HepG2 (cell line): ENCODE measurements at places on chromosomes 5 and 9. TPM values are rescaled to one million over a fixed set of nuclear protein-coding genes. Genes with fewer than 3 reads are reported as not detected.
A peak's percentile ranks its signal among the peaks of the same experiment; 100 is the strongest.

DNA sequence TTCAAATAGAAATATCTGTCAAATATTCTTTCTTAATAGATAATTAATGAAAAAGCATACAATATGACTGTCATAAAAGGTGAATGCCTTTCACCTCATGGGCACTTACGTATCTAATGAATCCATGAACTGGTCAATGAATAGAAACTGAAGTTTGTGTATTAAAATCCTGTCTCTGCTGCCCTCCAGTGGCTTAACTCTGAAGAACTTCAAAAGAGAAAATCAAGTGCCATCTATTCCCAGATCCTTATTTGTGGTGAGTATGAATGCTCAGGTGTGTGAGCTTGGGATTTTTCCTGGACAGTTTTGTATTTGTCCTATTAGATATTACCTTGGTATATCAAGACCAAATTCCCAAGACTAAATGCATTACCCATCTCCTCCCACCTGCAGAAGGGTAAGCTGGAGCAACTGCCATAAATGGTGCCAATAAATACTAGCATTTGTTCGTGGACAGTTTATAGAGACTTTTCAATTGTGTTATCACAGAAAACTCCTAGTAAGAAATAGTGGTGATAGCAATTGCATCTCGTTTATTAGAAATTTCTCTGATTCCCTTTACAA is 44.0 kb upstream of the SVEP1 start:
- peak; percentile 55 for DNase-seq
- no peaks in the 10 kb centered on the region for H3K36me3 ChIP-seq
- no peaks in the 10 kb centered on the region for H3K4me1 ChIP-seq
- no peak overlapping the region for H3K4me3 ChIP-seq
- H3K27me3 ChIP-seq = no peaks in the 10 kb centered on the region
- H3K27ac ChIP-seq = no peak overlapping the region

DNA sequence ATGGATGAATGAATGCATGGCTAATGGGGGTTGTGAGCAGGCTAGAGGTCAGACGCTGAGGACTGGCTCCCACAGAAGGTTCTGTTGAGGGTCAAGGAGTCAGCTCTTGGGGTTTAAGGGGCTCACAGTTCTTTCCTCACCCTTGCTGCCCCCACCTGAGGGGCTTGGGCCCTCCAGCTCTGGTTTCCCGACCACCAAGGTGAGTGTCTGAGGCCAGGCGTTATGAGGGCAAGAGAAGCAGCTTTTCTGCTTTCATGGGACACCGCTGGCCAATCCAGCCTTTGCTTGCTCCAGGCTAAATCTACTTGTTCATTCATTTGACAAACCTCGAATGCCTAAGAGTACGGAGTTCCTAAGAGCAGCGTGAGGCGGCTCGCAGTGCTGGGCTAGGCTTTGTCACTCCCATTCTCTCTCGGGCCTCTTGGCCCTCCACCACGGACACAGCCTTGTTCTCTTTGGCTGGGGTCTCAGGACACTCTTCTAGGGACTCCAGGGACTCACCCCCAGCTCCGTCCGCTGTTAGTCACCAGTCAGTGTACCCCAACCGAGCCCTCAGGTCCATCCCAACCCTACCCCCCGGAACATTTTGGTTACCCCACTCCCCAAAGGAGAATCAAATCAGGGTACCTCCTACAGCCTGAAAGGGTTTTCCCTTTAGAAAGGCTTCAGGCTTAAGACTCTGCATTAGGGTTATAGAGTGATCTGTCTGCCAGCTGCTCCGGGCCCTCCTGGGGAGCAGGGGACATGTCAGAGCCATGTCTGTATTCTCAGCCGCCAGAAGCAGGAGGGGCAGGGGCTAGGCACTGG is 210.1 kb upstream of the MVB12B start:
- H3K27ac ChIP-seq = no peak overlapping the region
- H3K4me1 ChIP-seq = no peaks in the 10 kb centered on the region
- H3K4me3 ChIP-seq = no peak overlapping the region
- no peak for DNase-seq

DNA sequence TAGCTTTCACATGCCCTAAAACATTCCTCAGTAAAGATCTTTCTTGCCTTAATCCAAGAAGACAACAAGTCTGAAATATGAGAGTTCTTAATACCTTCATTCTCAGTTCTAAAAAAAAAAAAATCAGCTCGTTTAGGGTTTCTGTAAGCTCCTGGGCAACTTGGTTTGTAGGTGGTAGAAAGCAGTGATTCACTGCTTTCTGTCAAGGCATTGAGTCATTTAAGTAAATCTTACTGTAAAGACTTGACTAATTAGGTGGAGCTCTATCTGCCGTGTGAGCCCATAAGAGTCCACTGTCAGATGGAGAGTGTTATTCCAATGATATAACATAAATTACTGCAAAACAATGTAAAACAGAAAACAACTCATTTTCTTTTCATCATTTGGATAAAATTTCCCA is 56.1 kb upstream of the MAST4 start:
- DNase-seq = no peak
- H3K4me3 ChIP-seq = no peak overlapping the region
- H3K27me3 ChIP-seq = no peaks in the 10 kb centered on the region
- no peaks in the 10 kb centered on the region for H3K36me3 ChIP-seq
- no peak overlapping the region for H3K27ac ChIP-seq

DNA sequence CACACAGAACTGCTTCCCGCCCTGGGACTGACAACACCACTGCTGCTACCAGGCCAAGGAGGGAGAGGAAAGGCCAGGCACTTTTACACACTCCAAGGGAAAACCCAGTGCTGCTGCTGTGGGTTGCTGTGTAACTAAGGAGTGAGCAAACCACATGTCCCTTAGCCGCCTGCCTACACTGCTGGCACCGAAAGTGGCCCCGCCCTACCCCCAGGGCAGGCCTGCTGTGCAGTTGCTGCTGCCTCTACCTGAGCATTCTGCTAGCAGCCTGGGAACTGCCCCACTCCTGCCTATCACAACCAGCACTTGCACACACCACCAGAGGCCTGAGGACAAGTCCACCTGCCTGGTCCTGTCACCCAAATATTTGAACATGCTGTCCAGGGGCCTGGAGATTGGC is 740.9 kb downstream of the DTWD2 start:
- DNase-seq = no peak
- no peak overlapping the region for H3K27ac ChIP-seq
- no peaks in the 10 kb centered on the region for H3K36me3 ChIP-seq
- H3K4me3 ChIP-seq = no peak overlapping the region
- no peaks in the 10 kb centered on the region for H3K27me3 ChIP-seq
- no peaks in the 10 kb centered on the region for H3K4me1 ChIP-seq

DNA sequence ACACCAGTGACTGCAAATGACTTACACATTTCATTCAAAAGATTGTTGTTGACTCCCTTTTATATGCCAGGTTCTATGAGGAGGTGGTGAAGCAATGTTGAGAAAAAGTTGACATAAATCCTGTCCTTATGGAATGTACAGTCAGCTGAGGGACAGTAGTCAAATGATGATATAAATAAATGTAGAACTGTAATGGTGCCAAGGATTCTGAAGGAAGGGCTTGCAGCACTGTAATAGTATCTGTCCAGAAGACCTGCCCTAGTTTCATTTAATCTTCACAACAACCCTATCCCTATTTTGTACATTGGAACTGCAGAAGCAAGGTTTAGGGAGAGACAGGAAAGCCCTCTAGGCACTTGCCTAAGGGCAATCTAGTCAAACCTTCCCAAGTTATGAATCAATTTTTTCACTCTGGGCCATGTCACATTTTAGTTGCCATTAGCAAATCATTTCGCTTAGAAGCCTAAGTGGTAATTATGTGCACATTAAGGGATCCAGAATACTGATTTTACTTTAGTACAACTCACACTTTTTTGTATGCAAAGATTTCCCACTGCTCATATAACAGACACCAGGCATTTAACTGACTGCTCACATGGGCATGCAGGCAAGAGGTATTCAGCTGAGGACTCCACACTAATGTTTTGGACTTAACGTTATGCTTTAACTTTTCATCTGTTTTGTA is 34.5 kb upstream of the LIFR start:
- no peaks in the 10 kb centered on the region for H3K4me1 ChIP-seq
- no peak overlapping the region for H3K27ac ChIP-seq
- no peaks in the 10 kb centered on the region for H3K36me3 ChIP-seq
- no peaks in the 10 kb centered on the region; the same call in 2 of the 3 replicates for H3K27me3 ChIP-seq
- H3K4me3 ChIP-seq = no peak overlapping the region

- peaks cover 26% of the 10 kb centered on the region; the same call in 2 of the 3 replicates for H3K36me3 ChIP-seq
- H3K27me3 ChIP-seq = no peaks in the 10 kb centered on the region
- H3K4me3 ChIP-seq = no peak overlapping the region
- H3K27ac ChIP-seq = no peak overlapping the region
Measured at GRCh38 chr5:176474476-176474875, 26.3 kb downstream of the FAF2 start.

IFNE gene
- total RNA-seq = not detected in 2 replicates

DNA sequence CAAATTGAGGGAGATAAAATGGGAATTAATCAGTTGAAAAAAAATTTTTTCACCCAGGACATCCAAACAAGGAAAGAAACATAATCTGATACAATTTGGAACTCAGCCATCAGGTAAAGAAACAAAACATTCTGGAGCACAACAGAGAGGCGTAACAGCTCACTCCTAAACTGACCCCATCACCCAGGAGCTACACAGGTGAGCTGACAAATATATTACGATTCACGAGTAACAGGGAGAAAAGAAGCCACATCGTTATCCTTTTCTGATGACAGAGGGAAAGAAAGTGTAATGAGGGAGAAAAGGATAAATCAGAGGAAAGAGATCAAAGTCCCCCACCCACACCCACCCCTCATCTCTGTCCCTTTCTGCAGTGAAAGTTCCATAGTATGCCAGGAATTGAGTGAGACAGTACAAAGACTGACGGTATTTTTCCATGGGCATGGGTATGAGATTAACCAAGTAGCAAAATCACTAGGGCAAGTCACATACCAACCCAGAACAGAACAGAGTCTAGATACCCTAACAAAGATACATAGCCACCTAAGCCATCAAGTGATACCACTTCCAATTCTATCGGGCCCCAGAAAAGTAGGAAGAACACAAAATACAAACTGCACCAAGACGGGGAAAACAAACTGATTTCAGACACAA is 45.4 kb downstream of the TMEM245 start:
- no peaks in the 10 kb centered on the region for H3K27me3 ChIP-seq
- peak overlapping the region; percentile 38 for H3K27ac ChIP-seq
- H3K4me3 ChIP-seq = no peak overlapping the region
- H3K4me1 ChIP-seq = peaks cover 62% of the 10 kb centered on the region

DNA sequence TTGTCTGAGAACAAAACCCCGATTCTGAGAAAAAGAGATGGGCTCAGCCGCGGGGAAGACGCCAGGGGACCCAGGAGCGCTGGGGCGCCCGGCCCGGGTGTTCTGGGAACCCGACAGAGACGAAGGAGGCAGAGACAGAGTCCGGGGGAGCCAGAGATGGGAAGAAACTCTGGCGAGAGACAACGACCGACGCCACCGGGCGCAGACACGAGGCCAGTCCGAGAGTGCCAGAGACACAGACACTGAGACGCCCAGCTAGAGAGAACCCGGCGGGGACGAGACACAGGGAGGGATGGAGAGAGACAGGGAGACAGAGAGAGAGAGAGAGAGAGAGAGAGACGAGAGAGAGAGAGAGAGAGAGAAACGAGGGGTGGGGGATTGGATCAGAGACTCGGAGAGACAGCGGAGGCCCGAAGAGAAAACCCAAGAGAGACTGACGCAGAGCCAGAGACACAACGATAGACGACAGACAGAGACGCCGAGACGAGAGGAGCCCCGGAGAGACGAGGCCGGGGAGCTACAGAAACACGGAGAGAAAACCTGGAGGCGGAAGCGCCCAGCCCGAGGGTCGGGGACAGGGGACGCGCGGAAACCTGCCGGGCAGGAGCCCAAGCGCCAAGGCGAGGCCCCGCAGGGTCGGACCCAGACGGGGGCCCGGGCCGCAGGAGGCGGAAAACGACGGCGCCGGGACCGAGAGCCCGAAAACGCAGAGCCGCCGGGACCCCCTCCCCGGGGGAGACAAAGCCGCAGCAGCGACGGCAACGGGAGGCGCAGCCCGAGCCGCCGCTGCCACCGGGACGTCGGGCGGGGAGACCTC is 3.3 kb downstream of the NR5A1 start:
- no peaks in the 10 kb centered on the region for H3K27me3 ChIP-seq
- no peak for DNase-seq
- peaks cover 35% of the 10 kb centered on the region for H3K4me1 ChIP-seq
- peaks cover 10% of the 10 kb centered on the region; the same call in 1 of the 2 replicates for H3K36me3 ChIP-seq
- H3K4me3 ChIP-seq = peak overlapping the region; percentile 35
- H3K27ac ChIP-seq = no peak overlapping the region

C5orf46 gene
- total RNA-seq = not detected in 2 replicates

DNA sequence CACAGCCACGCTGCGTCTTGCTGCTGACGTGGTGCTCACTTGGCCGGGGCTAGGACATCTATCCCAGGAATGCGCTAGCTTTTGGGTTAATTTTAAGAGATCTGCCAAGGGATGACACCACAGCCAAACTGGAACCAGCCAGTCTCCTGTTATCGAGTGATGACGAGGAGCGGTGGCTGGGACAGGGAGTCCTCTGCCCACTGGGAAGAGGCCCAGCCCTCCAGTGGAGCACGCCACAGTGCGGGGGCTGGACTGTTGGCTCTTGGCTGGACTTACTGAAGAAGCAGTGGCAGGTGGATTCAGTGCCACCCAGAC is 55.1 kb upstream of the PHYKPL start:
- DNase-seq = no peak
- no peaks in the 10 kb centered on the region for H3K36me3 ChIP-seq
- no peak overlapping the region for H3K27ac ChIP-seq
- no peak overlapping the region for H3K4me3 ChIP-seq

TRIM7 gene
- total RNA-seq = not detected in 2 replicates

DNA sequence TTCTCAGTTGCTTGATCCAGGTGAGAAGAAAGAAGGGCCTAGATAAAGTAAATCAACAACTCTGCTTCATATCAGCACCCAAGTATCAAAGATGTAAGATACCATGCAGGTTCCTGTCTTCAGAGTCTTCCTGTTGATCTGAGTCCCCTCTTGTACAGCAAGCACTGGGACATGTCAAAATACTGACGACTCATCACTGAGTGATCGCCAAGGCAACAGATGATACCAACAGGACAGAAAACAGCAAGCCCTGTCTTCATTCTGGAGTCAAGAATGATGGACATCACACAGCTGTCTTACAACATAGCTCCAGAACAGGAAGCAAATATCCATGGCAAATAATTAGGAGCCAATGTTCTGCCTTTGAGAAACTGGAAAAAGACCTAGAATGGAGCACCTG is 83.7 kb downstream of the TARS1 start:
- H3K36me3 ChIP-seq = no peaks in the 10 kb centered on the region
- H3K4me3 ChIP-seq = no peak overlapping the region
- DNase-seq = no peak
